ENCODE measurements at places on chromosomes 7 and 10. TPM values are rescaled to one million over a fixed set of nuclear protein-coding genes. Genes with fewer than 3 reads are reported as not detected.

HTR7 gene
- 12.4 TPM for total RNA-seq

BAG3 gene
- total RNA-seq, result 7.9 TPM

POM121L12 gene
- not detected for total RNA-seq

CRTAC1 gene
- 35.0 TPM for total RNA-seq

SKIDA1 gene
- total RNA-seq, result 6.1 TPM

SMARCD3 gene
- 119 TPM for total RNA-seq

CHAT gene
- 0.61 TPM for total RNA-seq

SGMS1 gene
- total RNA-seq, result 57.2 TPM

SYNPO2L gene
- 0.11 TPM for total RNA-seq

ENO4 gene
- 6.3 TPM for total RNA-seq

GRIFIN gene
- total RNA-seq, result not detected

AASS gene
- 51.1 TPM for total RNA-seq

IFIT1B gene
- 6.7 TPM for total RNA-seq

ZPBP gene
- not detected for total RNA-seq

CALML3 gene
- total RNA-seq, result not detected

ENKUR gene
- total RNA-seq, result 10.5 TPM

ACSM6 gene
- total RNA-seq, result not detected

ITGA8 gene
- total RNA-seq, result 16.2 TPM

ADCYAP1R1 gene
- total RNA-seq, result 88.8 TPM

SEMA3C gene
- total RNA-seq, result 153 TPM

ALOX5 gene
- 9.3 TPM for total RNA-seq

CRYGN gene
- 1.4 TPM for total RNA-seq

ORC5 gene
- 42.1 TPM for total RNA-seq

PRKCQ gene
- 6.2 TPM for total RNA-seq

CCDC6 gene
- total RNA-seq, result 31.6 TPM

PNLIPRP2 gene
- total RNA-seq, result 0.22 TPM

ZNF425 gene
- 5.7 TPM for total RNA-seq

IL15RA gene
- total RNA-seq, result 0.89 TPM

SMNDC1 gene
- 14.2 TPM for total RNA-seq

TAF3 gene
- total RNA-seq, result 4.2 TPM

C10orf95 gene
- total RNA-seq, result 0.28 TPM

PAX4 gene
- total RNA-seq, result not detected

UNC5B gene
- 10.7 TPM for total RNA-seq

ZNF467 gene
- 4.1 TPM for total RNA-seq

SLC26A4 gene
- 1.3 TPM for total RNA-seq

KCNIP2 gene
- total RNA-seq, result 14.4 TPM

PRKAR1B gene
- total RNA-seq, result 53.1 TPM

SRRM3 gene
- total RNA-seq, result 7.2 TPM

CNNM2 gene
- total RNA-seq, result 13.0 TPM

DYNC1I1 gene
- 66.8 TPM for total RNA-seq

Measured in spinal cord (tissue), 10 donors.